ENCODE measurements at places on chromosomes 2 and 18. TPM values are rescaled to one million over a fixed set of nuclear protein-coding genes. Genes with fewer than 3 reads are reported as not detected.

Gene TWIST2
- total RNA-seq = 93.3 TPM

Gene FOXI3
- not detected for total RNA-seq

Gene HSPE1
- total RNA-seq = 36.4 TPM

Gene MGAT5
- total RNA-seq = 42.8 TPM

Gene DSG4
- total RNA-seq = not detected

Gene TNFRSF11A
- 7.0 TPM for total RNA-seq

Data from subcutaneous adipose tissue (tissue), 4 donors.